Caudate nucleus (tissue), 63 donors: ENCODE measurements at places on chromosomes 3 and 15.

GRCh38 chr3:114884213-114884923 is 262.7 kb downstream of the ZBTB20 start:
- no peak for DNase-seq

- DNase-seq: no peak
These were observed 14.2 kb upstream of the ANKDD1A start for GRCh38 chr15:64897345-64897985.

GRCh38 chr3:40477666-40478065 is 744 bp downstream of the ZNF619 start:
- DNase-seq: peak; percentile 15

- DNase-seq: no peak
These were observed 2.9 kb downstream of the ACY1 start for GRCh38 chr3:51986010-51986947.

DNA sequence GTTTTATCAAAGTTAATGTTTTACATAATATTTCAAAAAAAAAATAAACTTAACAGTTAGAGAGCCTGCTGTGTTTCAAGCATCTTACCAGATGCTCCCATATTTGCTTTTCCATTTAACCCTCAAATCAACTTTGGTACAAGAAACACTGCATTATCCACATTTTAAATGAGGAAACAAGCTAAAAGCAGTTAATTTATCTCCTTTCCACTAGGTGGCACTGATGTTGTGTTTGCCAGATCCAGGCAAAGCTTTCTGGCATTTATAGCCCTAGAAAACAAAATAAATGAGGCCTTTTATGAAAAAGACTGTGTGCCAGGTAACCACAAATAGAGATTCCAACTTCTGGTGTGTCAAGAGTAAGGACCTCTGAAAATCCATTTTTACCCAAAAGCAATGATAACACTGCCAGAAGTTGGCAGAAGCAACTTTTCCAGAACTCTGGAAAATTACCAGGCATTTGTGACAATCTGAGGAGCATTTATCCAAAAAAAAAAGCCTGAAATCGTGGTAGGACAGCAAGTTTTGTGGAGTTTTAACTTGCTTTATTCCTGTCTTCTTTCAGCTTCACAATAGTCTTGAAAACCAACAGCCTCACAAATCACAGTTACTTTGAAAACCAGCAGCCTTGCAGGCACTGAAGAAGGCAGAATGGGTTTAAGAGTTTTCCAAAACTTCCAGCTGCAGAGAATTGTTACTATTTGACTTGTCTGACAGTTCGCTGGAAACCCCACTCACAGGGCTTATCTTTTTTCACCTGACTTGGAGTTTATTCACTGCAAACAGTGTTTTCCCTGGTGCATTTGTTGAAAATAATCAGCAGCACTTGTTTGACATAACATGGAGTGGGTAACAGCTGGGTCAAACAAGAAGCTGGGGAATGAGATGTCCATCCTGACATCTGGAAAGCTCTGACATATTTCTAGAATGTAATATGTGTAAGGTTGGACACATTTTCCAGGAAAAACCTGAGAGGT is 9.2 kb downstream of the FAM162A start:
- DNase-seq: no peak

GRCh38 chr15:56783857-56784661 is 50.8 kb upstream of the ZNF280D start:
- no peak for DNase-seq

GRCh38 chr15:92305343-92305742 is 88.3 kb upstream of the ST8SIA2 start:
- DNase-seq: no peak

- no peak for DNase-seq
These were observed 230.3 kb upstream of the RGMA start for GRCh38 chr15:93319121-93319814.

DNA sequence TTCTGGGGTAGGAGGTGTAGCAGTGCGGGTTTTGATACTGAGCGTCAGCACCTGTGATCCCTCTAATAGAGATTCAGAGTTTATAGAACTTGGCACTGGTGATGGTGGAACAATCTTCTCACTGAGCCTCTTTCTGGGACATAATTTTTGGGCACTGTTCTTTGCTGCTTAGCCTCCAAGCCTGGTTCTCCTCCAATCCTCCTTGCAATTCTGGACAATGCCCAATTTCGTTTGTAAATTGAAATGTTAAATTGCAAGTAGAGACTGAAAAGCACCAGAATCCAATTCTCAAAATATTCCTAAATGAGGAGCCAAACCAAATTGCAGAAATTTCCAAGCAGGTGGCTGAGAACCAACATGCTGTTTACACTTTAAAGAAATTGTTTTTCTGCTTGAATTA is 149.8 kb upstream of the ABI3BP start:
- DNase-seq: no peak

DNA sequence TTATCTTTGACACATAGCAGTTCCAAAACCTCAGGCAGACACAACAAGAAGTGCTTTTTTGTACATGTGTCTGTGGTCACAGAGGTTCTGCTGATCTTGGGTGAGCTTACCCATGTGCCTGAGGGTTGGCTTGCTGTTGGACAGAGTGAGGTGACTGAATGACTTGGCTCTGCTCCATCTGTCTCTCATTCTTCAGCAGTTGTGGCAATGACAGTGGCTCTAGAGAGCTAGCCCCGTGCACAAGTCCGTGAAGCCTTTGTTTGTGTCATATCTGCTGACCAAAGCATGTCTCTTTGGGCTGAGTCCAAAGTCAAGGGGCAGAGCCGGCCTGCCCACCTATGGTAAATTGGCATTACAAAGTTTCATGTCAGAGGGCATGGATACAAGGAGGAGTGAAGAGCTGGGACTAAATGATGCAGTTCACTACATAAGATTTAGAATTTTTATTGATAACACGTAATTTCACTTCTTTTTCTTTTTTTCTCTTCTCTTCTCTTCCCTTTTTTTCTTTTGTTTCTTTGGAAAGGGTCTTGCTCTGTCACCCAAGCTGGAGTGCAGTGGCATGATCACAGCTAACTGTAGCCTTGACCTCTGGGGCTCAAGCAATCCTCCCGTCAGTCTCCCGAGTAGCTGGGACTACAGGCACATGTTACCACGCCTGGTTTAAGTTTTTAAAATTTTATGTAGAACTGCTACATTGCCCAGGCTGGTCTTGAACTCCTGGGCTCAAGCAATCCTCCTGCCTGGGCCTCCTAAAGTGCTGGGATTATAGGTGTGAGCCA is 77.9 kb downstream of the ITPR1 start:
- no peak for DNase-seq

- no peak for DNase-seq
These were observed 148.9 kb upstream of the TBC1D5 start for GRCh38 chr3:17891139-17891856.

- DNase-seq: no peak
These were observed 375.0 kb downstream of the MECOM start for GRCh38 chr3:169288553-169288952.

DNA sequence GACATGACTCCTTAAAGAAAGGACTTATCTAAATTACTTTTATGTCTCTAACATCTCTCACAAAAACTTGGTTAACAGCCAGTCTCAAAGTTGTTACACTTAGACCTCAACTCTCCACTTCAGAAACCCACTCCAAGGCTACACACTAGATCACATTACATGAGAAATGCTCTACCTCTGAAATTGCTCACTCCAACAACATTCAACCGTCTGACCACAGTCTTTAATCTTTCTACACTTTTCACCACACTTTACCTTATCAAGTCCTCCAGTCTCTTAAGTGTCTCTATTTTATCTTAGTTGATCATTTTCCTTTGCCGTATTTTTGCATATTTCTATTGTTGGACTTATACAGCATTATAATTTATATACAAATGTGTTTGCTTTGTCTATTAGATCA is 5.8 kb downstream of the SLC12A6 start:
- no peak for DNase-seq

GRCh38 chr15:48674876-48675275 is 29.4 kb upstream of the FBN1 start:
- DNase-seq: no peak

DNA sequence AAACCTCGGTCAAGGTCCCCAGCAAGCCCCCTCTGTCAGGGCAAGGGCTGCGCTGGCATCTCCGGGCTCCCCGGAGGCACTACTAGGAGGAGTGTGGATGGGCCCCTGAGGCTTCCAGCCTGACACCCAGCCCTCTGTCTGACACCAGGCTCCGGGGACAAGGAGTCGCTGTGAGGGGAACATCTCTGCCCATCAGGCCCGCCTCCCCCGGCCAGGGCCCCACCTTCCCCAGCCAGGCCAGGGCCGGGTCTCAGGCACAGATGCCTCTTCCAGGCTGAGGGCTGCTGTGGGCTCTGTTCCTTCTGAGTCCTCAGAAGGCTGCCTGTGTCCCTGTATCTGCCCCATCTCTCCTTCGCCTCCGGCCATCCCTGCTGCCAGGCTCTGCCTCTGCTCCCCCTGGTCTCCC is 15.8 kb downstream of the CSPG4 start:
- DNase-seq: no peak

DNA sequence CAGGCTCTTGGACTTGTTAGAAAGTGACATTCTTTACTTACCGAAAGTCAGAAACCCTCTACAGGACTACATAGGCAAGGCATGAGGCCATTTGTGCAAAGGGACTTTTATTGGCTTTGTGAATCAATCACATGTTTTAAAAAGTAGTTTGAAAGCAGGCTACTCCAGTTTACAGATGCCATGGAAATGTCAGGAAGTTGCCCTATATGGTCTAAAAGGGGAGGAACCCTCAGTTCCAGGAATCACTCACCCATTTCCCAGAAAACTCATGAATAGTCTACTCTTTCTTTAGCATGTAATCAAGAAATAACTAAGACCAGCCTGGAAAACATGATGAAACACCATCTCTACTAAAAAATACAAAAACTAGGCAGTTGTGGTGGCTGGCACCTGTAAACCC is 51.0 kb upstream of the MKRN3 start:
- DNase-seq: no peak

DNA sequence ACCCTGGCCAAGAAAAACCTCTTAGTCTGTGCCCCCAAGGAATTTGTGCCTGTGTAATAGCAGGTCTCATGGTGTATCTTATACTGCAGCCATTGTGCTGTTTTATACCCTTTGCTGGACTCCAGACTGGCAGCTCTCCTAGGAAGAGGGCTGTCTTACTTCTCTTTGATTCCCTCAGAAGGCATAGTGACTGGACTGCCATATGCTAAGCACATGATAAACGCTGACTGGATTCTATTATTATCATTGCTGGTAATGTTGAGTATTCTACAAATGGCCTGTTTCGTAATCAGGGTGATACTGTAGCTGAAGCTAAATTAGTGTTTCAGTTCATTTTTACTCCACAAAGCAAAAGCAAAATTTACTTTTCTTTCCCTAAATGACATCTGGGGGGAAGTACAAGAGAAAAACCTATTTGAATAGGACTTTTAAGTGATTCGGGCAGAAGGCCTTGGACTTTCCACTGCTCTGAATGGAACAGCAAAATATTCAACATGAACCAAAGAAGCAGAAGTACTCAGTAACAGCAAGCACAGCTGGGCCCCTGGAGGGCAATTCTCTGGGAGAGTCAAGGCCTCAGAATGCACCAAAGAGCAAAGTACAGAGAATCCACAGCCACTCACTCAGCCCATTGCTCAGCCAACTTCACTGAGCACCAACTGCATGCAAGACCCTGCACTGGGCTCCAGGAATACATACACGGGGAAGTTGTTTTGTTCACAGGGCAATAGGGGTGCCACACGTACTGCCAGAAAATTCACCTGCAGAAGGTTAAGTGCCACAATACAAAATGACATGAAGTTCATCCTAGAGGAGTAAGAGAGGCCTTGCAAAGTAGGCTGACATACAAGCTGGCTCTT is 7.9 kb upstream of the BCL2A1 start:
- no peak for DNase-seq

DNA sequence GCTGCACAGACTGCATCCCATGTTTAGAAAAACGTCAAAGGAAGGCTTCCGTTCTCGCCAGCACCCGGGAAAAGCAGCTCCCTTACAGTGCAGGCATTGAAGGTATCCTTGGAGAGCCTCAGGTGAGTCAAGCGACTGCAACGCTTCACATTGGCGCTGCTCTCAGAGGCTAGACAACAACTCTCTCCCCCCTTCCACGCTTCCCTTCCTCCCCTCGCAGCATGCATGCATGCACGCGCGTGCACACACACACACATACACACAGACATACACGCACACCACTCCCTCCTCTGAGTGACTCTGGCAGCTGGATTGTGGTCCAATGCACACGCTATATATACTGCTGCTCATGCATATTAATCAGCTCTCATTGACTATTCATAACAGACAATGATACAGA is 191.1 kb downstream of the PDZRN3 start:
- DNase-seq: no peak

DNA sequence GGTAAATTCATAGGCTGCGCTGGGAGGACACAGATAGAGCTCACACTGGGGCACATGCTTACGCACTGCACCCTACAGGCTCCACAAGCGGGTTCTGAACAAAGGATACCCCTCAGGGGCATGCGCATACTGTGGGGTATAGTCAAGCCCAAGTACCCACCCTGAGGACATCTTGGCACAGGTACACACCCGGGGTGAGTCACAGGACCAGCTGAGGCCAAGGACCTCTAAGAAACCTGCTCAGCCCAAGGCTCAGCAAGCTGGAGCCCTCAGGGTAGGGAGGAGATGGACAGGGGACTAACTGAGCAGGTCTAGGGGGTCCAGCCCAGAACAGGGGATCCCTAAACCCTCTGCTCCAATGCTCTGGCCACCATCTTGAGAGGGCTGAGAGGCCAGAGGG is 3.3 kb downstream of the SHISA5 start:
- no peak for DNase-seq

GRCh38 chr15:58608129-58608590 is 141.3 kb downstream of the ADAM10 start:
- no peak for DNase-seq

DNA sequence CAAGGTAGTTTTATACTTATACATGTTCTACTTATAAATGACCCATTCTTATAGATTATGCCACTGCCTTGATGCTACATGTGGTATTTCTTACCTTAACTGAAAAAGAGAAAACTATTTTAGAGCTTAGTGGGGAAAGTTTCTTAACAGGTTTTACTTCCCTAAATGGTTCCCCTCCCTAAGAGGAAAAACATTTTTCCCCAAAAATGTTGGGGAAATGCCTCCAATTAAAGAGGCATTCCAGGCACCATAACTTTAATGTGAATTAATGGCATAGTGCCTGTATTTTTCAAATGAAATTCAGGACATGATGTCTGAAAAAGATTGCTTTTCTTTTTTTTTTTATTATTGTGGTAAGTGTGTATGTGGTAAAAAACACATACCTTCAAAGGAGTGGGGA is 22.6 kb downstream of the GOLM2 start:
- DNase-seq: no peak
